Stimulated activated CD8-positive, alpha-beta memory T cell treated with anti-CD3 and anti-CD28 coated beads, Interleukin-12 subunit alpha, Interleukin-12 subunit beta, amount 100 ng/mL, for 4 hours (primary cell): ENCODE measurements at places on chromosomes 3 and 15.

DNA sequence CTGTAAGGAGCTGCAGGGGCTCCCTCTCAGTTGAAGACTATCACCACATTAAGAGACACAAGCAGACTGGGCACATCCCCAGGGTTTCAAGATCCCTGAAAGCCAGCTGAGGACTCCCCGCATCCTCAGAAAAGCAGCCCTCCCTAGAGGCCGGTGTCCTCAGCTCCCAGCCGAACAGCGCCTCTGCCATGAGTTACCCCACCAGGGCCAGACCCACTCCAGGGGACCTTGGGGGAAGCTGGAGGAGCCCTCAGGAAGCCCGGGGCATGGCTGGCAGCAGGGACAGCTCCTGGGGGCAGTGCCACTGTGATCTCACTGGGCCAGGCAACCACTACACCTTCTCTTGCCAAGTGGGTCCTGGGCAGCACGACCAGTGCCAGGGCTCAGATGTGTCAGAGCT lies 8.1 kb downstream of the KLF15 start:
- no peak for DNase-seq

DNA sequence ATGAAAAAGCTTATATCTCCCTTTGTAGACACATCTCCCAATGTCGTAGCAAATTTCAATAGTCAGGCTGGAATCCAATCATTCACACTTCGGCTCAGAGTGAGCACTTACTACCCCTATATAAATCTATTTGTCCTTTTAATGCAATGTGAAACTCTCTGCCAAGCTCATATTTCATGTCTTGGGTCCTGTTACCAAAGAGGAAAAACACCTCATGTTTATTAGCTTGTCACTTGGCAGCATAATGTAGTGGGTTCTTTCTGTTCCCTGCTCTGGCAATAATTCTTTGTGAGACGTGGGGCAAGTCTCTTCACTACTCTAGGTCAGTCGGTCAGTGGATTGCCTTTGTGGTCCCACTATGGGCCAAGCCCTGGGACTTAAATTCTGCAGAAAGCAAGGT lies 107.1 kb downstream of the SRGAP3 start:
- no peak for DNase-seq

- DNase-seq = no peak
Measured at GRCh38 chr3:30964612-30965011, 70.2 kb upstream of the GADL1 start.

- DNase-seq = no peak
Measured at GRCh38 chr3:180979961-180980360, 9.6 kb downstream of the DNAJC19 start.

GRCh38 chr3:189794518-189794917 lies 163.3 kb downstream of the TP63 start:
- no peak for DNase-seq

DNA sequence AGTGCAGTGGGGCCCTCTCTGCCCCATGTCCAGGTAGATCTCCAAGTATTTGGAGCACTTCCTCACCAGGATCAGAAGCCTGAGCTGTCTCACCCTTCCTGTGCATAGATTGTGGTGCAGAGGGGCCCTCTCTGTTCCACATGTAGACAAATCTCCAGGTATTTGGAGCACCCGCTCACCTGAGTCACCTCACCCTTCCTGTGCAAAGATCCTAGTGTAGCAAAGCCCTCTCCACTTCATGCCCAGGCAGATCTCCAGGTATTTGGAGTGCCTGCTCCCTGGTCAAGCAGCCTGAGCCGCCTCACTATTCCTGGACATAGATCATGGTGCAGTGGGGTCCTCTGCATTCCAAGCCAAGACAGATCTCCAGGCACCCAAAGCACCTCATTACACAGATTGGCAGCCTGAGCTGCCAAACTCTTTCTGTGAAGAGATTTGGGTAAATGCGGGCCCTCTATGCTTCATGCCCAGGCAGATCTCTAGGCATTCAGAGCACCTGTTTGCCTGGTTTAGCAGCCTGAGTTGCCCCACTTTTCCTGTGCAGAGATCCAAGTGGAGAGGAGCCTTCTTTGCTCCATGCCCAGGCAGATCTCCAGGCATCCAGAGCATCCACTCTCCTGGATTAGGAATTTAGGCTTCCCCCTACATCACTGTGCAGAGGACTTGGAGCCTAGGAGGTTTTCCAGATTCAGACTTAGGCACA lies 249.8 kb downstream of the AGBL1 start:
- DNase-seq = no peak

GRCh38 chr3:71542521-71543370 lies 40.8 kb downstream of the FOXP1 start:
- DNase-seq = no peak

DNA sequence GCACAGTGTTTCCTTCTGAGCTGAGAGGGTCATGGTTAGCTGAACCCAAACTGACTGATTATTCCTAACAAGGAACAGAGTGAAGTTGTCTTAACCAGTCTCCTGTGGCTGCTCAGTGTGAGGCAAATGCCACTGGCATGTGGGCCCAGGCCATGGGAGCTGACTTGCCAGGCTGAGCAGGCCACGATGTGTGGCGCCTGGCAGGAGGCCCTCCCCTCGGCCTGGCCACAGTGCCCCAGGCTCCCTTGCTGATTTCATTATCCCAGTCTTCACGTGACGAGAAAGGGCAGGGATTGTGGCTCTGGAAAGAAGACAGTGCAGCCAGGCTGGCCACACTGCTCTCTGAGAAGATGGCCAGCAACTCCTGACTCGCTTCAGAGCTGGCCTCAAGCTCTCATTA lies 58.8 kb downstream of the SLCO2A1 start:
- DNase-seq = no peak

GRCh38 chr3:14698601-14699244 lies 23.8 kb downstream of the C3orf20 start:
- no peak for DNase-seq

DNA sequence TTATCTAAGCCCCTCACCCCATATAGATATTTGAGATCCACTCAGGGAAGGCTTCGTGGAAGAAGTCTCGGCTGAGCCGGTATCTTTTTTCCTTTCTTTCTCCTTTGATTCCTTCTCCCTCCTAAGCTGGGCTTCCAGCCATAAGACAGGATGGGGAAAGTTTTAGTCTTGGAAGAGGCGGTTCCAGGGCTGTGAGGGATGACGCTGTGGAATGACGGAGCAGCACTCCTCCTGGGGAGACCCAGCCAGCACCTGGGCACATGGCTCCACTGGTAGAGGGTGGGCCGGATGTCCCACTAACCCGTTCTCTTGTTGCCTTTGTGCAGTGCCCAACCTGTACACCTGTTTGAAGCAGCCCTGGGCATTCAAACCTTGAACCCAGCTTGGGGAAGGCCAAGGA lies 43.2 kb upstream of the FAM107A start:
- no peak for DNase-seq
